Fibroblast of skin of right biceps (primary cell): ENCODE measurements at places on chromosomes 3 and 15.

DNA sequence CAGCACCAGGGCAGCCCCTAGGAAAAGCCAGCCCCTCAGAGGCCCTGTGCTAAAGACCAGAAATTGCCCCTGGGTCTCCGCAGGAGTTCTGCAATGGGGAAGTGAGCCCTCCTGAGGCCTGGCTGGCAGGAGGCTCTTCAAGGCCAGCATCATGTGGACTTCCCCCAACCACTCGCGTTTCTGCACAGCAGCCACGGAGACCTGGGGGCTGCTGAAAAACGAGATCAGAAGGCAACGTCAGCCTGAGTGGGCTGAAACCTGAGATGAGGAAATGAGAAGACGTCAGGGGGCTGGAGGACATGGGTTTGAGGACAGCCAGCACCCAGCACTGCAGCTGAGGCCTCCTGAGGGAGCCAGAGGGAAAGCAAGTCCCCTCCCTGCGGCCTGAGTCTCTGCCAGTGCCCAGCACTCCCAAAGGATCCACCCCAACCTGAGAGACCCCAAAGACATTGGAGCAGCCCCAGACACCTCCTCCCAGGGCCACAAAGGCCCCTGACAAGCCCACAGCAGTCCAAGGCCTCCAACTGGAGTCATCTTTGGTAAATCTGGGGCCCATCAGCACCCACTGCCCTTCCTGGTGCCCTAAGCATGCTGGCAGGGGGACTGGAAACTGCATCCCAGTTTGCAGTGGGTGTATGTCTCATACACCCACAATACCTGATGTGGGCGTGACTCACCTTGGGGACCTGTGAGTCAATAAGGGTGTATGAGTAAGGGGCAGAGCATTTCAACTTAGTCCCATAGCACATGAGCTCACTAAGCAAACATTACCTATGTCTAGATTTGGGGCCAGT lies 29.2 kb upstream of the CYP11A1 start:
- DNase-seq = peak; percentile 92

GRCh38 chr3:95037927-95038326 lies 975.1 kb downstream of the NSUN3 start:
- DNase-seq = no peak

GRCh38 chr3:109994853-109995252 lies 657.5 kb upstream of the DPPA4 start:
- DNase-seq = no peak

GRCh38 chr3:16071206-16071605 lies 103.3 kb upstream of the GALNT15 start:
- no peak for DNase-seq

GRCh38 chr3:133274477-133274876 lies 125.4 kb upstream of the BFSP2 start:
- no peak for DNase-seq

GRCh38 chr3:105343991-105344390 lies 22.7 kb upstream of the ALCAM start:
- DNase-seq = no peak

DNA sequence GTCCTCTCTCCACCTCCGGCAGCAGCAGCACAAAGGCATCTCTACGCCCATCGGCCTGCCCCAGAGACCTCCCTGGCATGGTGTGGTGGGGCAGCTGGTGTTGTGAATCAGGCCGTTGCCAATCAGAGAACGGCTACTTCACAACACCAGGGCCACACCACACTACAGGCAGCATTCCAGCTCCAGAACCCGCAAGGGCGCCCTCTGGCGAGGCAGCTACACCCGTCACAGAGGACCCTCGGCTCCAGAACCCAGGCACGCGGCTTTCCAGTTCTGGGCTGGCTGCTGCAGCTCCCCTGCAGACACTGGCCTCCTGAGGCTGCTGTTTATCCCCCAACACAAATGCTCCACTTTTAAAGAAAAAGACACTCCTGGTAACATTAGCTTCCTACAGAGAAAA lies 127.5 kb upstream of the TOPAZ1 start:
- DNase-seq = peak; percentile 18

- DNase-seq = peak; percentile 64
These were observed 65.3 kb downstream of the ASB7 start for GRCh38 chr15:100667405-100668347.

DNA sequence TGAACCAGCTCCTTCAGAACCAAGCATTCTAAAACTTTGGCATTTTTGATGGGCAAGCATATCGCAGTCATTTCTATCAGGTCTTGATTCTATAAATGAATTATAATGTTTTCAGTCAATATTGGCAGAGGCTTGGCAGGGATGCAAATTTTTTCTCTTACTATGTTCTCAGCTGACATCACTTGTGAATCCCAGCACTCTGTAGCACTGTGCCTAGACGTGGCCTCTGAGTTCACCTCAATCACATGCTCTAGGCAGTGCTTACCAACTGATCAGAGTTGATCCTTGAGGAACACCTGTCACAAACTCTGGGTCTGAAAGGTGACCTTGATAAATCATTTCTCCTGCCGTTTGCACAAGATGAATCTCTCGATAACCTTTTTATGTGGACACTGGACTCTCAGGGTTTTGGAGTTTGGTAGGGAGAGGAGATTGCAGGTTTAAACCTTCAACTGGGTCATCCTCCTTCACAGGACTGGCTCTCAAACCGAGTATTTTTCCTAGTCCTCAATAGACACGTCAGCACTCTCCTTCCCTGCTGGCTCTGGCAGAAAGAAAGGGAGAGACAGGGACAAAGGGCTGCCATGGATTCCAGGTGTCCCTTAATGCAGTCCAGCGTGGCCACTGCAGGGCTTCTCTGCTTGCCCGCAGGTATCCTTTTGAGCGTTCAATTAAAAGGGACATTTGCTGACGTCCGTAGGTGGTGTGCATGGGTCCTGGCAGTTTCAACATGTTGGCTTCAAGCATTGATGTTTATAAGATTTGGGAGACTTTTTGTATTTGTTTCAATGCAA lies 222.3 kb upstream of the CMC1 start:
- DNase-seq = no peak

DNA sequence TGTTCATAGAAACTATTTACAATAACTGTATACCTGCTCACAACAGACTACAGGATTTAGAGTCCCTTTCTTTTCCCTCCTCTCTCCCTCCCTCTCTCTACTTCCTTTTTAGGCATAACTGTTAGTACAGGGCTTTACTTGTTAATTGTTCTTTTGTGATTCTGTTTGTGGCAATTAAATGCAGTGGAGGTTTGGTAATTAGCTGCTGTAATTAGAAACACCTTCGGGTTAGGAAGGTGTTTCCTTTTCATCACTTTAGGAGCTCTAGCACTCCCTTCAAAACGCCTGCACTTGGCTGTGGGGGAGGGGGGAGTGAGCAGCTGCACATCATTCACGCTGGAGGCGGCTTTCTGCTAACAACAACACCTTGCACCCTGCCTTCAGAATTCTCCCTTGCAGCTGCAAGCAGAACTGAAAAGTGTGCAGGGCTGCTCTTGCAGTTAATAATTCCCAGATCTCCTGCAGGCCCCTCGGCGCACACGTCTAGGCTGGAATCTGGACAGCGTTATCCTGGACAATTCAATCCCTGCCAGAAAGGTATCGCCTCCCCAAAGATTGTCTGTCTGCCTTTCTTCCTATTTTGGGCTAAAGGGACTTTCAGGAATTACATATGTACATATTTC lies 242.6 kb upstream of the RGMA start:
- no peak for DNase-seq

- DNase-seq = no peak
These were observed 205.9 kb downstream of the TNIK start for GRCh38 chr3:171254315-171254714.

DNA sequence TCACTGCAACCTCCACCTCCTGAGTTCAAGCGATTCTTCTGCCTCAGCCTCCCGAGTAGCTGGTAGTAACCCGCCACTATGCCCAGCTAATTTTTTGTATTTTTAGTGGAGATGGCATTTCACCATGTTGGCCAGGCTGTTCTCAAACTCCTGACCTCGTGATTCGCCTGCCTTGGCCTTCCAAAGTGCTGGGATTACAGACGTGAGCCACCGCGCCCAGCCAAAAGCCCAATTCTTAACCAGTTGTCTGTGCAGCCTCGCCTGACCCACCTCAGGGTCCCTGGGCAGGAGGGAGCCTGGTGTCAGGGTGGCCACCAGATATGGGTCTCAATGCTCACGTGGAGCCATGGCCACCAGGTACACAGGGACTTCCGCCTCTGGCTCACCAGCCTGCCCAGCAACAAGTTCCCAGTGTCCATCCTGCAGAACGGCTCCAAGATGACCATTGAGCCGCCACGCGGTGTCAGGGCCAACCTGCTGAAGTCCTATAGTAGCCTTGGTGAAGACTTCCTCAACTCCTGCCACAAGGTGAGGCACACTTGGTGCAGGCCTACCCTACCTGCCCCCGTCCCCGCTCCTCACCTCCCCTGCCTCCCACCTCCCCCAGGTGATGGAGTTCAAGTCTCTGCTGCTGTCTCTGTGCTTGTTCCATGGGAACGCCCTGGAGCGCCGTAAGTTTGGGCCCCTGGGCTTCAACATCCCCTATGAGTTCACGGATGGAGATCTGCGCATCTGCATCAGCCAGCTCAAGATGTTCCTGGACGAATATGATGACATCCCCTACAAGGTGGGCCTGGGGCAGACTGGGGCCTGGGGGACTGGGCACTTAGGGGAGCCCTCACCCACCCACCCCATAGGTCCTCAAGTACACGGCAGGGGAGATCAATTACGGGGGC lies 48.6 kb downstream of the SEMA3G start:
- no peak for DNase-seq

DNA sequence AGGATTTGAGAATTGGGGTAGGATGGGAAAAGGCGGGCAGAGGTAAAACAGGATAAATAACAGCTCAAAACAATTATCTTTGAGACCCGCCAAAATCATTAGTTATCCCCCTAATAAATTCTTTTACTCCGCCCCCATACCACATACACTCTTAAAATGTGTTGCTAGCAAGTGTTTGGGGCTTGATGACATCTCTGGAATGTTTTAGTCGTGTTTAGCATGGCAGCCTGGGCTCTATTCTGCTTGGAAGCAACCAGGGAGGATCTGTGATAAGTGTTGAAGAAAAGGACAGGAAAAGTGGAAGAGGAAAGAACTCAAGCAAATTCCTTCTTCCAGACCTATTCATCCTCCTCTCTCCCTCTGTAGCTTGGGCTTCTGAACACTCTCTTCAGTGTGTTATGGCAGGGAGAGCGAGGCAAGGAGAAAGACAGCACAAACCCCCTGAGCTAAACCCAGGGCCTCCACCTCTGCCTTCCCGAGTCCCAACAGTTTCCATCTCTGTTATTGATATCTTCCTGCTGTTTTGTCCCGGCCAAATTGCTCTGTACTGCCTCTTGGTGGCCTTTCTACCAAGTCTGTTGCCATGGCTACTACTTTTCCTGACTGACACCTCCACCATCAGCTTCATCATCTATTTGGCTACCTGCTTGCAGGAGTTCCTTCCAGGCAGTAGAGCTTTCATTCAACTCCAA lies 135.8 kb downstream of the RPL22L1 start:
- DNase-seq = peak; percentile 41

GRCh38 chr3:157487339-157487738 lies 15.9 kb downstream of the VEPH1 start:
- no peak for DNase-seq

DNA sequence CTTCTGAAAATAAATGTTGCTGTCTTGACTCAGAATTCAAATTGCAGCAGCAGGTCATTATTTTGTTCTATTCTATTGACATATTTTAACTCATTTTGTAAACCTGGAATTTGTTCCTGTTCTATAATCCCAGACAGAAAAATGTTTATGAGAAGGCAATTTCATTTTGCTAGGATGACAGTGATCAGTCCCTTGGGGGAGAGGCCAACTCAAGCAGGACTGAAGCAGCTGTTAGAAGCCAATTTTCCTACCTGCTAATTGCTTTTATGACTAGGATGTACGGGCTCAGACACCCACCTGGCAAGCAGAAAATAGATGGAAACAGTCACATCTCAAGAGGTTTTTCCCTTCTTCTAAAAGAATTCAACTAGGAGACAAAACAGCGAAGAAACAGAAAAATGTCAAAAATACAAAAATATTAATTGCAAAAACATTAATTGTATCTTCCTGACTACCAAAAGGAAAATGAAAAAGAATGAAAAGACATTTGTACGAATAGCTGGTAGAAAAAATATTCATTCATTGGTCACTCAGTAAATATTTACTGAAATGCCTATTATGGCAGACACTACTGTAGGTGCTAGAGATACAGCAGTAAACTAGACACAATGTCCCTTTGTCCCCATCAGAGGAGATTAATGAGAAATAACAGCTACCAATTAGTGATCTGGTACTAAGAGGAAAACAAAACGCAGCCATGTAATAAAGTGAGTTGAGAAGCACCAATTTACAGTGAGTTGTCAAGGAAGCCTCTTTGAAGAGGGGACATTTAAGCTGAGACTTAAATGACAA lies 73.5 kb downstream of the PEAK1 start:
- no peak for DNase-seq

DNA sequence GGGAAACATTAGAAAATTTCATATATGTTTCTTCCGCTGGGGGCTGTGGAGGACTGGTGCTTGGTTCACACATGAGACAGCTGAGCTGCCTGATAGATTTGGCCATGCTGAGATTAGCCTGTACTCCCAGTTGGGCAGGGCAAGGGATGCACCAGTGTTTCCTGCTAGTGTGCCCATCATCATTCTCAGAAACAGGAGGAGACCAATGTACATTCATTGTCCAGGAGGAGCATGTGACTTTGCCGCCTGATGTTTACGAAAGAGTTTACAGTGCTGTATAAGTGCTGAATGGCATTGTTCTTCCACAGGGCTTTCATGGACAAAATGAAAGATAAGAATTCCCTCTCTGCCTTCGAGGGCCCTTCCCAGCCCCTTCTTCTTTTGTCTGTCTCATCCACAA lies 311.1 kb upstream of the THBS1 start:
- no peak for DNase-seq

DNA sequence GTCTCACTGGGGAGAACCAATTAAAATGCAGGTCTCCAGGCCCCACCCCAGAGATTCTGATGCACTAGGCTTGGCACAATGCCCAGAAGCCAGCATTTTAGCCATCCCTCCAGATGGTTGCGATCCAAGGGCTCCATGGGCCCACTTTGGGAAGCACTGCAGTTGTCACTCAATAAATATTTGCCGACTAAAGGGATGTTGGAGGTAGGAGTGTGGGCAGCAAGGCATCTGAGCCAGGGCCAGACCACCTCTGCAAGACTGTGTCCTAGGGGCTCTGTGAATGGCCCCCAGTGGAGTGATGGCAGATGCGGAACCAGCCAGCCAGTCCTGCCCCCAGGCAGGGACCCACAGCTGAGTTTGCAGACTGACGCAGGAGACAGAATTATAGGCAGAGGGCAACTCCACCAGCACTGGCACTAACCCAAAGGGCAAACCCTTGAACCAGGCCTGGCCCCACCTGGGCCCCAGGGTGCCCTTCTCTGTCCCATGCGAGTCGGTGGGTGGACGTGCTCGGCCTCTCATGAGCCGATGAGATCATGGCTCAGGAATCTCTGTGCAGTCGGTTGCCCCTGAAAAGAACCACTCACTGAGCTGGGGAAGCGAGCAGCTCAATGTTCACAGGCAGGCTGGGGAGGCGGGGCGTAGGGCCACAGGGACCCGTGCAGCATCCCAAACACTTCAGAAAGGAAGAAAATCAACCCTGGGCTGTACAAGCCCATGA lies 49.7 kb downstream of the SEMA5B start:
- DNase-seq = peak; percentile 88

DNA sequence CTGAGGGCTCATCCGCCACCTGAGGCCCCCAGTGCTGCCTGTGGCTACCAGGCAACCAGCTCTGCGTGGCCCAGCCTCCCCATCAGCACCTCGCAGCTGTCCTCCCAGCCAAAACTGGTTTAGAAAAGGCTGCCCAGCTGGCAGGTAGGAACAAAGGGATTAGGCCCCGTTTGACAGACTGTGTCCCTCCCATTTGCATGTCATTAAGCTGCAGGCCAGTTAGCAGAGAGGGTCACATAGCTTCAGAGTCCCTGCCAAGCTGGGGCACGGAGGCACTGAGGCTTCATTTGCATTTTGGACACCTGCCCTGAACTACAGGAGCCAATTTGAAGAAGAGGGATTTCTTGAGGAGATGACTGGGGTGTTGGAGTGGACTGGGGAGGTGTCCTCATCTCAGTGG lies 177.9 kb downstream of the TLE3 start:
- no peak for DNase-seq
